ENCODE measurements at places on chromosomes 4 and X. TPM values are rescaled to one million over a fixed set of nuclear protein-coding genes. Genes with fewer than 3 reads are reported as not detected.

- DNase-seq, result no peak
Observed at GRCh38 chr4:40143926-40144508, 52.8 kb upstream of the RHOH start.

DNA sequence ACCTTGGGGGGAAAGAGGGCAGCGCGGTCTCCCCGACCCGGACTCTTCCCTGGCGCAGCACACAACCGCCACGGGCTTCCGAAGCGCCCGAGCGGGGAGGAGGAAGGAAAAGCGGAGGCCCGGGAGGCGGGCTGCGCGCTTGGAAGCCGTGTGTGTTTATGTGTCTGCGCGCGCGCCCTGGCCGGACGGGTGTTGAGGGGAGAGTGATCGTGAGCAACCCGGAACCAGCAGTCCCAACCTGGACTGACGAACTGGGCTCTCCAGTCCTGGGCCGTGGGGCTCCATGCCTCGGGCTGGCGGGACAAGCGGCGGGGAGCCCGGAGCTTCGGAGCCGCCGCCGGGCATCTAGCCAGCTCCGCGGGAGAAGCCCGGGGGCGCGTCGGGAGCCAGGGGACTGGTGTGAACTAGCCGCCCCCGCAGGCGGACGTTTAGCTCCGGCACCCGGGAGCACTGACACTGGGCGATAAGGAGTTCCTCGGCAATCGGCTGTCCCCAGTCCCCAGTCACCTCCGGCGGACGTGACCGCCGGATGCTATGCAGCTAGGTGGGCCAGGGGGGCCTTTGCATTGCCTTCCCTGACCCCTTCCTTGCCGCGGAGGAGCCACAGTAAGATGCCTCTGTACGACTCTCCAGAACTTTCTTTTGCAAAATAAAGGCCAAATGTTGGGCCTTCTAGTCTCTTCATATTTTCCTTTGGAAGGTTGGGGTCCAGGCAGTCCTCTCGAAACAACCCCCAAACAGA is 74.8 kb upstream of the BCOR start:
- DNase-seq, result peak; percentile 7

GRCh38 chr4:66565801-66566200 is 895.5 kb upstream of the EPHA5 start:
- DNase-seq, result no peak

Gene CCSER1
- 246 TPM for total RNA-seq

Gene FGFR3
- 14.7 TPM for total RNA-seq

Gene CT45A10
- total RNA-seq, result not detected
